ENCODE measurements at places on chromosomes 3 and 15.

DNA sequence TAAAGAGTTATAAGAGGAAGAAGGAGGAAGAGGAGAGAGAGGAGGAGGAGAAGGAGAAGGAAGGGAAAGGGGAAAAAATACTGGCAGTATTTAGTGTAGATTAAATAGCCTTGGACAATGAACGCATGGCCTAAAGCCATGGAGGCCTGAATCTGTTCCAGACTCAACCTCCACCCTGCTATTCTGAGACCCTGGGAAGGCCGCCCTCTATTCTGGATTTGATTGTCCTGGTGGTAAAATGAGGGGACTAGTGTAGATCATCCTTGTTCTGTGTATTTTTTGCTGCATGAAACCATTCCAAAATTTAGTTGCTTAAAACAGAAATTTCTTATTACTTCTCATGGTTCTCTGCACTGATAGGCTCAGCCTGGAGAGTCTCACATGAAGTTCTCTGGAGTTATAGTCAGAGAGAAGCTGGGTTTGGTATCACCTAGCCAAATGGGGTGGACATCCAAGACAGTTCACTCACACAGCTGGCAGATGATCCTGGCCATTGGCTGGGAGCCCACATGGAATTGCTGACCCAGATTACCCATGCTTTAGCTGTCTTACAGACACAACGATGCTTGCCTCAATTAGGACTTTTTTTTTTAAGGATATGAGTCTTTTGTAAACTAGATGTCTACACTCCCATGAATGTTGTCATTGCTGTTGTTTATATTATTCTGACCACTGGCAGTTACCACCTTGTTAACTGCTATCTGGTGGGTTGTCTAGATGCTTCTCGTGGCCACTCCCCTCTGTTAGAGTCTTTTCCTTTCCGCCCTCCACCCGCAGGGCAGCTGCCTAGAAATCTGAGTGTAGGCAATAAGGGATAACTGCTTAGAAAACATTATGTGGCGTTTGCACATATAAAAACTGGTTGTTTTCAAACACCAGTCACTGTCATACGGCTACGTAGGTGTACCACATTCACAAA lies 149.9 kb downstream of the SST start:
- DNase-seq, result no peak

DNA sequence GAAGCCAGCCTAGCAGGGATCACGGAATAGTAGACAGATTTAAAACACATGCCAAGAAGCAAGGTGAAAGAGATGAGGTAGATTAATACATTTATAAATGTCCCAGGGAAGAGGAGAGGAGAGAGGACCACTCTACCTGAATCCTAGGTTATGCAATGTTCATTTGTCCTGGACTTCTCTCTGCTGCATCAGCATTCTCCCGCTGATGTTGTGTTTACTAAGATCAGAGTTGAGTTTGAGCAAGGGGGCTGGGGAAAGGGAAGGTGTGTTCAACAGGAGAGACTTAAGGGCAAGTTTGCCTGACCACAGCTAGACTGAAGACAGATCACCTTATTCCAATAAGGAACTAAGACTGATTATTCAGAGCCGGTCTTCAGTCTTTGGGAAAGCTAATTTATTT lies 1.1 kb upstream of the KPNA1 start:
- DNase-seq, result no peak

DNA sequence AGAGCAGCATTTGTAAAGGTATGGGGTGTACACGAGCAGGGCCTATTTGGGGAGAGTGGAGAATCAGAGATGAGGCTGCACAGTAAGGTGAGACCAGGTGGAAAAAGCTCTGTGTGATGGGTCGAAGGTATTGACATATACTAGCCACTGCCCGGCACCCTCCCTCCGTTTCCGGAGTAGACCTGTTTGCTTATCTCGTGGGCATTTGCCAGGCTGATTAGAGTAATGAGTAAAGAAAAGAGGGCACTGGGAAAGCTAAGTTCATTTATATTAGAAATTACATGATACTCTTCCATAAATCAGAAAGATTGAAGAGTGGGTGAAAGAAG lies 46.2 kb upstream of the ATG7 start:
- no peak for DNase-seq

DNA sequence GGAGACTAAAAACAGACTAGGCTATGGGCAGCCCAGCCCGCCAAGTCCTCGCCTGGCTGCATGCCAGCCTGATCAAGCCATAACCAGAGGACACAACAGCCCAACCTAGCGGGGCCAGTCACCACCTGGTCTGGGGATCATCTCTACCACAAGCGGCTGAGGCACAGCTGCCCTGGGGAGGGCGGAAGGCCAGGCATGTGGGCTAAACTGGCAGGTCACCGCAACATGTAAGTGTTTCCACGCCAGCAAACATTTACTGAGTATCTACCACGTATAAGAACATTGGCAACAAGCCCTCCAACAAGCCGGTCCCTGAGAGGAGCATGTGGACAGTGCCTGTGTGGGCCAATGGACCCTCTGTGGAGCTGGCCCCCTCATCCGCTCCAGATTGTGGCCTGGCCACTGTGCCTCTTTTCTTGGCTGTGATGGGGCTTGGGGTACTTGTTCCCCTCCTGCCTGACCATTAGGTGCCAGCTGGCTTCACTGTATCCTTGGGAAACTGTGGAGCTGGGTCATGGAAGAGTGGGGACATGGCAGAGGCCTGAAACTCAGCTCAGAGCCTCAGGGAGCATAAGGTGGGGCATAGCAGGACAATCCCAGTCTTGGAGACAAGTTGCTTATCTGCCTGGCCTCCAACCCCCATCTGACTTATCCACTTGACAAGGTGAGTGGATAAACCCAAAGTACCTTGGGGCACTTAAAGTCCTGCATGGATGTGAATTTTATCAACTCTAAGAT lies 9.0 kb downstream of the UBXN7 start:
- no peak for DNase-seq

- DNase-seq, result no peak
Observed at GRCh38 chr3:102069211-102069662, 219.9 kb downstream of the NFKBIZ start.

DNA sequence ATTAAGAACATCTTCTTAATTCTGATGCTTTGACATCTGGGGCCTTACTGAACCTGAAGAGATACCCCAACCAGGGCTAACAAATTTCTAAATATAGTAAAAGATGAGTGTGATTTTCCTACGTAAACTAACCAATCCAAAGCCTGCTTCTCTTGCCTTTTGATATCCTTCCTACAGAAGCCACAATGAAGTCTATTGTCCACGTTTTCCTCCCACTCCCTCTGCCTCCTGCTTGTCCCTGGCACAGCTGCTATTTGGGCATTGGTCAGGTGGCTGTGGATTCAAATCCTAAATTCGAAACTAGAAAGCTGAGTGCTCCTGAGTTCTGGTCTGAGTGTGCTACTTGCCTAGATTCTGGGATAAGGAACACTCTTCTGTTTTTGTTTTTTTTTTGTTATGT lies 17.4 kb upstream of the MKRN3 start:
- DNase-seq, result no peak

DNA sequence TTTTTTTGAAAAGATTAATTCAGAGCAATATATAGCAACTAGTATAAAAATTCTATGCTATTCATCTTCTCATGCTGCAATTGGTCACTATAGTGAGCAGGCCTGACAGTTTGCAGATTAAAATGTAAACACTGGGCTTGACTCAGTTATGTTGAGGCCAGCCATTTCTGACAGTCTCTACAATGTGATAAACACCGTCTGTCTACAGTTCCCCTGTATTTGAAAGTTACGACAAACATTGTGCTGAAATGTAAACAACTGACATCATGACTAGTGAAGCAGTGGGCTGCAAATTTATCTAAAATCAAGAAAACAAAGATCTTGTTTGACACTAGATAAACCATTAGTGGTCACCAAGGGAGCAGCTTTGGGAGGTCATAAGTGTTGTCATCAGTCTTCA lies 197.4 kb downstream of the ISL2 start:
- no peak for DNase-seq

- DNase-seq, result no peak
Observed at GRCh38 chr15:36982430-36982829, 117.9 kb downstream of the MEIS2 start.

- DNase-seq, result no peak
Observed at GRCh38 chr3:115336836-115337235, 189.7 kb upstream of the ZBTB20 start.

GRCh38 chr3:123447416-123447748 lies 1.5 kb downstream of the ADCY5 start:
- DNase-seq, result no peak

DNA sequence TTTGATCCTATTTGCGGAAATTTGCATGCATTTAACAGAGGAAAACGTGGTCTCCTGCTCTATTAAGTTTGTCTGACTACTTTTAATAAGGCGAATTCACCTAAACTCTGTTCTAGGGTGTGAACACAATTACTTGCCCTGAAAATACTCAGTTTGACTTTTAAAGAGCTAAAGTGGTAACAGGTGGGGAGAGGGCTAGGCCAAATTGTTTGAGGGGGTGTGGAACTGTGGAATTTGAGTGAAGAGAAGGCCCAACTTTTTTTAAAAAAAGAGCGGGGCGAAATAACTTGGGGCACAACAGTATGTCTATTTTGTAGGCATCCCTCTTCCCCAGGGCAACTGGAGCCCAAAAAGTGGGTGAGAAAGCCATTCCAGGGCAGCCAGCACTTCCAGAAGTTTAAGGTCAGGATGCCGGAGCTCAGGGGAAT lies 580 bp upstream of the FXR1 start:
- no peak for DNase-seq

- no peak for DNase-seq
Observed at GRCh38 chr3:82012775-82013174, 251.3 kb upstream of the GBE1 start.

GRCh38 chr15:41989573-41990242 lies 17.4 kb upstream of the EHD4 start:
- peak; percentile 91 for DNase-seq

- no peak for DNase-seq
Observed at GRCh38 chr3:156781310-156782230, 44.6 kb upstream of the LEKR1 start.

DNA sequence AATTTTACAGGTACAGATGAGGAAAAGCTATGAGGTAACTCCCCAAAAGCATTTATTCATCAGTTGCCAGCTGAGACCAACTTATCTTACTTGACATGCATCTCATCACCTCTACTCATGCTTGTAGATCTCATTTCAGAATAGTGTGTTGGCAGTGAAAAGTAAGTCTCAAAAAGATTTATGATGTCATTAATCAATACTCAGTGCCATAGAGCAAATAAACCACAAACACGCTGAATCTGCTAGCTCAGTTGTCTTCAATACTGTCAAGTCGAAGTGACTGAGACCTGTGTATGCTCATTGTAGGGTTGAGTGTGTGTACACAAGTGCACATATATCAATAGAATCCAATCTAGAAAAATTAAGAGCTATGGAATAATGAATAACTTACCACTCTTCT lies 413.5 kb downstream of the CNTN3 start:
- DNase-seq, result no peak

- no peak for DNase-seq
Observed at GRCh38 chr15:55343168-55343567, 24.1 kb downstream of the PIGB start.

DNA sequence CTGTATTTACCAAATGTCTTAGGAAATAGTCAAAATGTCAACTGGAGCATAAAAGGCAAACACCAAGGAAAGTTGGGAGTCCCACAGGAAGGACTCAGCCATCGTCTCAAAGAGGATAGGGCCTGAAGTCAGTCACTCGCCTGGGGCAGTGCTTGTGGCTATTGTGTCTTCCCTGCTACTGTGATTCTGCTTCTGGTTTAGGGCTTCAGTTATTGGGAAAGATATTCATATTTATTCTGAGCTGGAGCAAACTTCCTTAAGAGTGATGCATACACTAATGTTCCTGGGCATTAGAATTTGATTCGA lies 118.1 kb downstream of the EDEM1 start:
- DNase-seq, result no peak

GRCh38 chr15:70132139-70132538 lies 34.4 kb upstream of the TLE3 start:
- no peak for DNase-seq

DNA sequence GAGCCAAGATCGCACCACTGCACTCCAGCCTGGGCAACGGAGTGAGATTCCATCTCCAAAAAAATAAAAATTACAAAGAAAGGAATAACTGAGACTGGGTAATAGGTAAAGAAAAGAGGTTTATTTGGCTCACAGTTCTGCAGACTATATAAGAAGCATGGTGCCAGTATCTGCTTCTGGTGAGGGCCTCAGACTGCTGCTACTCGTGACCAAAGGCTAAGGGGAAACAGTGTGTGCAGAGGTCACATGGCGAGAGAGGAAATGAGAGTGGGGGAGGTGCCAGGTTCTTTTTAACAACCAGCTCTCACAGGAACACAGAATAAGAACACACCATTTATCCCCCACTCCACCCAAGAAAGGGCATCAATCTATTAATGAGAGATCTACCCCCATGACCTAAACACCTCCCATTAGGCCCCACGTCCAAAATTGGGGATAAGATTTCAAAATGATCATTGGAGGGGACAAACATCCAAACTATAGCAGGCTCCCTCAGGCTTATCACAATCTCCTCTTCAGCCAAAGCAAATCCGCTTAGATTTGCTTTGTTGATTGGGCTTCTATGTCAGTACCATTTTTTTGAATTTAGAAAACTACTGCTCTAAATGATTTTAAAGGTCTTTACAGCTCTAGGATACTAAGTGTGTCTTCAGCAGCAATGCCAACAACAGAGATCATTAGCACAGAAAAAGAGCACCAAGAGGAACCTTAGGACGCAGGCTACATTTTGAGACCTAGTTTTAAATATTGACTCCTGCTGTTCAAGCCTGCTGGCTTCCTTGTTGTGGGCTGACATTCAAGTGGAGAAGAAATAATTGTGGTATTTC lies 84.2 kb upstream of the TBL1XR1 start:
- DNase-seq, result peak; percentile 25

- no peak for DNase-seq
Observed at GRCh38 chr15:61003437-61004218, 225.5 kb downstream of the RORA start.

- no peak for DNase-seq
Observed at GRCh38 chr3:197713477-197713822, 23.3 kb downstream of the RUBCN start.

DNA sequence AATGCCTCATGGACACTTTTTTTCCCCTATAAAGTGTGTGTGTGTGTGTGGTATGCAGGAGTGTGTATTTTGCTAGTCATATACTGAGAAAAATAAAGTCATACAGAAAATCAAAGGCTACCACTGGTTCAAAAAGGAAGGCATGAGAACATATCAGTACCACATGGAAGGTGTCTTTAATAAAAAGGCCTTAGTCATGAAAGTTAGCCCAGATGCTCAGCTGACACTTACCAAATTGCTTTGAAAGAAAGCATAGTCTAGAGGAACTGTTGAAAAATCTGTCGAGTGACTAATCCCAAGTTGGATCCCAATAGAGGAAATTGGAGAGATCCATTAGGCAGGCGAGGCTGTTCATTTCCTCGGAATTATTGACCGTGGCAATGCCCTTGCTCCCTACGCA lies 432.9 kb upstream of the CFAP20DC start:
- DNase-seq, result no peak

DNA sequence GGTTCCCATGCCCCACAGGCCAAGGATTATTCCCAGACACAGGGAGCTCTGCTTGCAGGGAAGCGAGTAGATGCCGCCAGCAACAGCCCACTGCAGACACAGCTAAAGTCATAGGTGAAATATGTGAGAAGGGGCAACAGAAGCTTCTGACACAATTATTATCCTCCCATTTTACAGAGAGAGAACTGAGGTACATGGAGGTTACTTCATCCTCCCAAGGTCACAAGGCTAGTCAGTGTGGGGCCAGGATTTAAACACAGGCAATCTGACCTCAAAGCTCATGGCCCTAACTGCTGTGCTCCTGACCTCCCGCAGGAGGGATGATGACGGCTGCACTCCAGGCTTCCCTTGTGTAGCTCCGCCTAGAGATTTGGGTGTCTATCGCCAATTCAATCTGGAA lies 15.7 kb upstream of the FSIP1 start:
- no peak for DNase-seq

Data from activated CD4-positive, alpha-beta memory T cell treated with anti-CD3 and anti-CD28 coated beads for 36 hours (primary cell).